ENCODE measurements at places on chromosomes 7 and 10.

GRCh38 chr10:118571123-118571522 is 24.3 kb downstream of the PRLHR start:
- DNase-seq: no peak
- H3K4me1 ChIP-seq: peaks cover 4% of the 10 kb centered on the region
- H3K36me3 ChIP-seq: no peaks in the 10 kb centered on the region
- H3K27me3 ChIP-seq: peaks cover 3% of the 10 kb centered on the region

- DNase-seq: no peak
- H3K4me1 ChIP-seq: no peaks in the 10 kb centered on the region
- H3K27ac ChIP-seq: no peak overlapping the region
- H3K27me3 ChIP-seq: peaks cover 2% of the 10 kb centered on the region
- no peak overlapping the region for H3K4me3 ChIP-seq
These were observed 66.7 kb downstream of the TCERG1L start for GRCh38 chr10:131244836-131245235.

DNA sequence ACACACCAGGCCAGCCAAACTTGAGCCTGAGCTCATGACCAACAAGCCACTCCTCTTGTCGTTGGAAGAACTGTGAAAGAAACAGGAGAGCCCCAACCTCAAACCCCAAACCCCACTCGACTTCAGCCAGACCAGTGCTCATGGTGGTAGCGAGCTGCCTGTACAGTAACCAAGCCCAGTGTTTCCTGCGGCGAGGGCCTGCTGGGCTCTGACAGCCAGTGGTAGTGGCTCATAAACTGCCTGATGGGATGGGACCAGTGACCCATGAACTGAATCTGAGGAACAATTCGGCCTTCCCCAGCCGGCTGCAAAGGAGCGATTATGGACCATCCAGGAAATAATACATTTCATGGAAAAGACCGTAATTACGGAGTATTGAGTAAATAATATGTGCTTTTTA is 191.9 kb downstream of the RPS24 start:
- no peaks in the 10 kb centered on the region for H3K36me3 ChIP-seq
- DNase-seq: no peak
- H3K27ac ChIP-seq: no peak overlapping the region

- H3K27ac ChIP-seq: no peak overlapping the region
- peaks cover 7% of the 10 kb centered on the region for H3K36me3 ChIP-seq
- peaks cover 43% of the 10 kb centered on the region for H3K4me1 ChIP-seq
- no peak for DNase-seq
These were observed 35.5 kb downstream of the GOT1 start for GRCh38 chr10:99394761-99395386.

GRCh38 chr10:36606234-36606839 is 519.1 kb upstream of the ANKRD30A start:
- no peak overlapping the region for H3K27ac ChIP-seq
- H3K36me3 ChIP-seq: no peaks in the 10 kb centered on the region
- no peak overlapping the region for H3K4me3 ChIP-seq

GRCh38 chr7:21253740-21254687 is 173.9 kb upstream of the SP4 start:
- H3K36me3 ChIP-seq: no peaks in the 10 kb centered on the region
- H3K27ac ChIP-seq: no peak overlapping the region
- H3K4me3 ChIP-seq: no peak overlapping the region
- peaks cover 14% of the 10 kb centered on the region for H3K27me3 ChIP-seq

DNA sequence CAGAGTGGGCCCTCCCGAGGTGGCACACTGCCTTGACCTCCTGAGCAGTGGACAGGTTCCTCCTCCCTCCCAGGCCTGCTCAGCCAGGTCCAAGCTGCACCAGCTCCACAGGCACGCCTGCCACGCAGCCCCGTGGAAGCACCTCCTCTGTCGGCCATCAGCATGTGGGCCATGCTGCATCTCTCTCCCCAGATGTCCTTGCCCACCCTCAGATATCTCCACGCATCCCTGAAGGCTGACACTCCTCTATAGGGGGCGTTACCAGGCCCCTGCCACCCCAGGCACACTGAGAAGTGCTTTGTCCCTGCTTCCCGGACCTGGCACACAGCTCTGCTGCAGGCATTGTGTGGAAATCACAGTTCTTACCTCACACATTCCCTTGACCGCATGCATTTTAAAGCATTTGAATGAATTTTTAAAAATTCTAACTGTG is 598.5 kb downstream of the SDK1 start:
- H3K36me3 ChIP-seq: no peaks in the 10 kb centered on the region
- no peak for DNase-seq
- H3K4me1 ChIP-seq: no peaks in the 10 kb centered on the region
- H3K27ac ChIP-seq: no peak overlapping the region
- H3K27me3 ChIP-seq: no peaks in the 10 kb centered on the region
- no peak overlapping the region for H3K4me3 ChIP-seq

- no peak overlapping the region for H3K4me3 ChIP-seq
- H3K27me3 ChIP-seq: no peaks in the 10 kb centered on the region
- H3K27ac ChIP-seq: no peak overlapping the region
- no peak for DNase-seq
These were observed 97.1 kb upstream of the MXI1 start for GRCh38 chr10:110110338-110110737.

- H3K4me1 ChIP-seq: no peaks in the 10 kb centered on the region
- H3K27me3 ChIP-seq: no peaks in the 10 kb centered on the region
- H3K27ac ChIP-seq: no peak overlapping the region
- no peaks in the 10 kb centered on the region for H3K36me3 ChIP-seq
These were observed 420.5 kb upstream of the CNTNAP2 start for GRCh38 chr7:145696071-145696470.

DNA sequence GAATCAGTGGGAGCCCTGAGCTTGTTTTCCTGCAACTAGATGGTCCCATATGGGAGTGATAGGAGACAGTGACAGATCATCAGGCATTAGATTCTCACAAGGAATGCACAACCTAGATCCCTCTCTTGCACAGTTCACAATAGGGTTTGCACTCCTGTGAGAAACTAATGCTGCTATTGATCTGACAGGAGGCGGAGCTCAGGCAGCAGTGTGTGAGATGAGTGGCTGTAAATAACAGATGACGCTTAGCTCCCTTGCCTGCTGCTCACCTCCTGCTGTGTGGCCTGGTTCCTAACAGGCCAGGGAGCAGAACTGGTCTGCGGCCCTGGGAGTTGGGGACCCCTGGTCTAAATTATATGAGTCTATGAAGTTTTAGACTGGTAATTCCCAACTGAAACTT is 3.9 kb downstream of the MIOS start:
- no peak overlapping the region for H3K27ac ChIP-seq
- H3K27me3 ChIP-seq: no peaks in the 10 kb centered on the region
- H3K4me1 ChIP-seq: peaks cover 27% of the 10 kb centered on the region

- H3K36me3 ChIP-seq: no peaks in the 10 kb centered on the region
- no peak for DNase-seq
- no peaks in the 10 kb centered on the region for H3K27me3 ChIP-seq
- H3K4me3 ChIP-seq: no peak overlapping the region
- H3K27ac ChIP-seq: peak overlapping the region; percentile 38
These were observed 77.0 kb upstream of the FAM20C start for GRCh38 chr7:115274-115911.

GRCh38 chr10:29210266-29210868 is 78.5 kb upstream of the LYZL1 start:
- no peak overlapping the region for H3K27ac ChIP-seq
- no peaks in the 10 kb centered on the region for H3K4me1 ChIP-seq
- no peaks in the 10 kb centered on the region for H3K27me3 ChIP-seq
- DNase-seq: no peak
- no peak overlapping the region for H3K4me3 ChIP-seq

- H3K27ac ChIP-seq: no peak overlapping the region
- H3K36me3 ChIP-seq: no peaks in the 10 kb centered on the region
- no peak for DNase-seq
- peaks cover 28% of the 10 kb centered on the region for H3K4me1 ChIP-seq
These were observed 76.9 kb downstream of the LRMDA start for GRCh38 chr10:75508239-75508813.

DNA sequence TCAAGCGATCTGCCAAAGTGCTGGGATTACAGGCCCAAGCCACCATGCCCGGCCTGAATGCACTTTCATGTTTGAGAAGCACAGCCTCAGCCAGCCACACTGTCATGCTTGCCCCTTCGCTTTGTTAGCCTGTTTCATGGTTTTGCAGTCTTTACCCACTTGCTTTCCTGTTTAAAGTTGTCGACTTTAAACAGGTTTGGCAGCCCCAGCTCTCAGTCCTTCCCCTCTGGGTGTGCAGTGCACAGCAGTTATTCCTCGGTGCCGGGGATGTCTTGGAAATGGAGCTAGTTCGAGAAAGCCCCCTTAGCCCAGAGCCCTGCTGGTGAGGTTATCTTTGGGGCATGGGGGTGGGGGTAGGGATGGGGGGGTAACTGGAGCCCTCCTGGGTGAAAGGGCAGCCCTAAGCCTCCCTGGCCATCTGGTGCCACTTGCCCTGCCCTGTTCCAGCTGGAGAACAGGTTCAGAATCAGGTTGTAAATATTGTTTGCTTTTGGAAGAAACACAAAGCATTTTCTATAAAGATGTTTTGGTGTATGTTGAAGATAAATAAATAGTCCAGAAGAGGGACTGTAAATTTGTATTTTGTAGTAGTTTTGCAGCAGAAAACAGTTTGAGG is 14.8 kb downstream of the TSPAN14 start:
- no peaks in the 10 kb centered on the region for H3K36me3 ChIP-seq
- no peak overlapping the region for H3K4me3 ChIP-seq
- no peak overlapping the region for H3K27ac ChIP-seq
- no peak for DNase-seq
- H3K4me1 ChIP-seq: peaks cover 25% of the 10 kb centered on the region

- no peak for DNase-seq
- no peaks in the 10 kb centered on the region for H3K36me3 ChIP-seq
- H3K4me1 ChIP-seq: no peaks in the 10 kb centered on the region
- no peak overlapping the region for H3K4me3 ChIP-seq
- no peaks in the 10 kb centered on the region for H3K27me3 ChIP-seq
These were observed 145.3 kb downstream of the GLI3 start for GRCh38 chr7:42091461-42092291.

DNA sequence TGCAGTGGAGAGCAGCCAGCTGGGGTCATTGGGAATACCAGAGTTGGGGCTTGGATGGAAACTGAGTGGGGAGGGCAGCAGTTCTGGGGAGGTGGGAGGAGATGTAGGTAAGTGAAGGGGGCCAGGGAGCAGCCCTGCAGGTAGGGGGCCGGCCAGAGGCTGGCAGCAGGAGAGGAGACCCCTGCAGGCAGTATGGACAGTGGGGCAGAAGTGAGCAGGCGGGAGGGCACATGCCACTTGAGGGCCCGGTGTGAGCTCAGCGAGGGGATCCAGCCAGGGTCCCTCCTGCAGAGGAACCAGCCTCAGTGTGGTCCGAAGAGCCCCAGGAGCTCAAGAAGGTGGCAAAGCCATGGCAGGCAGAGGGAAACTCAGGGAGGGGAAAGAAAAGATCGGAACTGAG is 75.4 kb downstream of the WDR11 start:
- H3K27me3 ChIP-seq: no peaks in the 10 kb centered on the region
- H3K4me1 ChIP-seq: no peaks in the 10 kb centered on the region
- no peaks in the 10 kb centered on the region for H3K36me3 ChIP-seq
- no peak overlapping the region for H3K27ac ChIP-seq
- no peak overlapping the region for H3K4me3 ChIP-seq

- no peak overlapping the region for H3K27ac ChIP-seq
- H3K27me3 ChIP-seq: no peaks in the 10 kb centered on the region
- no peaks in the 10 kb centered on the region for H3K36me3 ChIP-seq
These were observed 105.4 kb downstream of the TCF7L2 start for GRCh38 chr10:113055458-113055857.

- no peak for DNase-seq
- H3K4me1 ChIP-seq: peaks cover 1% of the 10 kb centered on the region
- no peaks in the 10 kb centered on the region for H3K36me3 ChIP-seq
- H3K27ac ChIP-seq: peak overlapping the region; percentile 79
These were observed 139.0 kb downstream of the HERPUD2 start for GRCh38 chr7:35555934-35556333.

DNA sequence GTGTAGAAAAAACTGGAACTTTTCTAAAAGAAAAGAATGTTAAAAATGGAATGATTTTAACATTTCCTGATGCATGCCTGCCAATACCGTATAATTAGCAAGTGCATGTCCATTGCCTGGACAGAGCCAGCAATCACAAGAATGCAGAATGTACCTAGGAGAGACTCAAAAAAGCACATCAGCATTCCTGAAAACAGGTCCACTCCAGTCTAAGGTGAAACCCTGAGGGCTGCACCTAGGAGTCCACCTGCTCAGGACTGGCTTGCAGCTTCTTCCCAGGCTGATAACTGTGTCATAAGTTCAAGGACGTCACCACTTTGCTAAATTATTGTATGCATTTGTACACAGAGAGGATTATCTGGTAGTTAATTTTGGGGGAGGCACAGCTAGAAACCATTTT is 5.4 kb downstream of the CCDC201 start:
- no peak for DNase-seq
- H3K4me3 ChIP-seq: no peak overlapping the region
- H3K27ac ChIP-seq: no peak overlapping the region
- H3K27me3 ChIP-seq: no peaks in the 10 kb centered on the region

DNA sequence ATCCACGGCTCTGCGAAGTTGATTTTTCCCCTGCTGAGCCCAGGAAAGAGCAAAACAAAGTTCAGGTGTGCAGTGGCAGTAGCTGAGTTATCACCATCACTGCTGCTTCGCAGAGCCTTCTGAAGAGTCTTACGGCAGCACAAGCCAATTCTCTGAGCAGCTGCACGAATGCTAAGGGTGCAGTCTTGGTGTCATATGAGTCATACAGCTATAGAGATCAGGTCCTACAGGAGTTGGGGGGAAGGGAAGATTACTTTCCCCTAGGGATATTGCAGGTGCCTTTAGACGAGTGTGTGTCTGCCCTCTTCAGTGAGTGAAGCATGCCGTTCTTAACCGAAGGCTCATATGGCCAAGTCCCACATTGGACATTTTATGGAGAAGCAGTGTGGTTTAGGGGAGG is 227.8 kb downstream of the CELF2 start:
- H3K4me3 ChIP-seq: no peak overlapping the region
- DNase-seq: no peak
- no peaks in the 10 kb centered on the region for H3K36me3 ChIP-seq
- no peak overlapping the region for H3K27ac ChIP-seq
- no peaks in the 10 kb centered on the region for H3K4me1 ChIP-seq

DNA sequence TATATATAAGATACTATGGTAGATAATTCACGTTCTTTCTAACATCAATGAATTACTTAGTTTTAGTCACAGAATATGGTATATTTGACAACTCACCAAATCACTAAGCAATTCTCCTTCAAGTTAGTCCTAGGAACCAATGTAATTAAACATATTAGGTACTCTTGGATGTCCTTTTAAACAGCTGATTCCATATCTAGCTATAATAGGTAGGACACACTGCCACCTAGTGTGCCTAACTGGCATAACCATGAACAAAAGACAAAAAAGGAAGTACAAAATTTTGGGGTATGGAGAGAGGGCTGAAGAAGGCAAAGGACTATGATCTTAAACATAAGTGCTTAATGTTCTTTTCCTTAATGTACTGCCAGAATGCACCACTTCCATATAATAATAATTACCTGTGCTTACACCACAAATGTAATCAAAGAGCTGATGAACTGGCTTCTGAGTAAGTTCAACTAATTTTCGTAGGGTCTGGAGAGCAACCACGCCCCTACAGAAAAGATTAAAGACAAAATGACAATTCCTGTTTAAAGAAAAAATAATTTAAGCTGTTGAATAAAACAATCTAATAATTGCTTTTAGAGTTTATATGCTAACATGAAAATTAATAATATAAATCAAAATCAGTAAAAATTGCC is 28.7 kb downstream of the PNPLA8 start:
- no peak overlapping the region for H3K27ac ChIP-seq
- no peaks in the 10 kb centered on the region for H3K4me1 ChIP-seq
- peak; percentile 53 for DNase-seq
